ENCODE measurements at places on chromosomes 16 and 17.

GRCh38 chr17:70074956-70075355, at the start of gene KCNJ16:
TSS of gene KCNJ16 (plus strand) at chr17:70075225. CDS start at chr17:70132088, 56,863 bp downstream.
- peak; percentile 100 for DNase-seq

- no peak for DNase-seq
Measured at GRCh38 chr16:46895399-46896313, 11.5 kb downstream of the GPT2 start.

DNA sequence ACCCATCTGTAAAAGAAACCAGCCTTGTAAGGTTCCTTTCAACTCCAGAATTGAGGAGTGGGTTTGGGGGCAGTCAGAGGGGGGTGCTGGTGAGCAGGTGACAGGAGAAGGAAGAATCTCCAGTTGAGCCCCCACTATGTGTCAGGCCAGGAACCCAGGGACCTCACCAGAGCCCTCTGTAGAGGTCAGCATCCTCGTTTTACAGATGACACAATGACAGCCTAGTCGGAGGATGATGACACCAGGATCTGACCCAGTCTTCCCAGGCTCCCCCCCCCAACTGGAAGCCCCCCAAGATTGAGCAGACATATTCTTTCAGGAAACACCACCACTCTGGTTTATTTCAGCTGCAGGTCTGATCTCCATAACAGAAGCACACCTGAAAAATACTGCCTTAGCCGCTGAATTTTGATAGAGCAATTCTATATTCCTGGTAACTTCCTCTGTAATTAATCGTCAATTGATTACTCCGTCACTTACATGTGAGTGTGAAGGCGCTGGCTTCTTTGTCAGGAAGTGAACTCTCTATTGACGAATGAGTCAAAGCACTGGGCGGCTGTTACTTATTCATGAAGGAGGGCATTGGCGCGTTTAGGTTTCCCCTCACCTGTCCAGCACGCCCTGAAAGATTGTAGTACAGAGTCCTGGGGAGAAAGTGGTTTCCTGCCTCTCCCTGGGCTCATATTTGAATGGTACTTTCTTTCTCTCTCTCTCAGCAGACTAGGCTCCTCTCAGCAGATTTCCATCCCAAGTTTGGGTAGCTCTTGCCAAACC, 21.2 kb downstream of the SOCS3 start:
- peak; percentile 75 for DNase-seq

- no peak for DNase-seq
Measured at GRCh38 chr16:51825779-51826178, 674.7 kb upstream of the SALL1 start.

- DNase-seq, result peak; percentile 14
Measured at GRCh38 chr16:54921206-54921824, 9.3 kb upstream of the IRX5 start.

DNA sequence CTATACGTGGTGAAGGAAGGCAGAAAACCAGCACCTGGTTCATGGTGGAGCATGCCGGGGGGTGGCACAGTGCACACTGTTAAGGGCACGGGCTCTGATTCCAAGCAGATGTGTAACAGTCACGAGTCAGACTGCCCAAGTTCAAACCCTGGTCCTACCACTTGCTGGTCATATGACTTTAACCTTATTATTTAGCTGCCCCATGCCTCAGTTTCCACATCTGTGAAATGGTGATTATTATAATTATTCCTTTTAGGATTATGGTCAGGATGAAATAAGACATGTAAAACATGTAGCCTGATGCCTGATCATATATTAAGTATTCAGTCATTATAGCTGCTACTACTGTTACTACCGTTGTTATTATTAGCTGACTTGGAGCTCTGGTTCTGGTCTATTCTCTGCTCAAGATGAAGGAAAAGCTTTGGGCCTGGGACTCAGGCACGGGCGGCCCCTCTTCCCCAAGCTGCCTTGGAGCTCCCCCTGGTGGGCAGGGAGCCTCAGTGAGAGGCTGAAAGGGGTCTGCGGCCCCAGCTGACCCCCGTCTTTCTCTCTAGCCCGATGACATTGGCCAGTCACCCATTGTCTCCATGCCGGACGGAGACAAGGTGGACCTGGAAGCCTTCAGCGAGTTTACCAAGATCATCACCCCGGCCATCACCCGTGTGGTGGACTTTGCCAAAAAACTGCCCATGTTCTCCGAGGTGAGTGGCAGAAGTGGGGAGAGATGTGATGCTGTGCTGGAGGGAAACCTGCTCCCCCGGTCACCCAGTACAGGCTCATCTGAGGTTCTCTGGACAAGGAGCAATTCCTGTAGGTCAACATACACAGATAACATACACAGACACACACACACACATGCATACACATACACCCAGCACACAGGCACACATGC, 14.0 kb downstream of the NR1D1 start:
- DNase-seq, result peak; percentile 33

GRCh38 chr16:25270577-25270976, 12.9 kb upstream of the ZKSCAN2 start:
- no peak for DNase-seq

DNA sequence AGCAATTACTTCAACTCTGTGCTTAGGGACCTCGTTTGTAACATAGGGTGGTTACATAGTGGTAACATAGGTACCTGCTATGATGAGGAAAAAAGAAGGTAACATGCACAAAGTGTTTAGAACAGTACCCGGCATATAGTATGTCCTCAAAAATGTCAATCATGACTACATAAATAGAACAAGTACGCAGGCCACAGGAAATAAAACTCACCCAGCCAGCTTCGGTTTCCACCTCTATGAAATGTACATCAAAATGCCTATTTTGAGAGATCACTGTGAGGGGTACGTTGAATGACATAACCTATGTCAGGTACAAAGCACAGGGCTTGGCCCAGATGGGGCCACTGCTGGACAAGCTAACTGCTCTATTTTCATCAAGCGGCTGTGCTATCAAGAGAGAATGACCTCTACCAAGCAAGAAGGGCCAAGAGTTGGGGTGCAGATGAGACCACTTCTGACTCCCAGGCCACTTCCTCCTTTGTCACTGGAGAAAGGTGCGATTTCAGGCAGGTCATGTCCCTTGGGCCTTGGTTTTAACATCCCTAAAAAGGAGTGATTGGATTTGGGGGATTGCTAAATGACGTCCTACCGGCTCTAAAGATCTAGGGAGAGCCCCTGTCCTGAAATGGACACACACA, 45.4 kb downstream of the WSB1 start:
- DNase-seq, result no peak

- DNase-seq, result no peak
Measured at GRCh38 chr17:46971647-46972300, 7.3 kb downstream of the RPRML start.

GRCh38 chr16:50986453-50986852, 164.6 kb downstream of the SALL1 start:
- DNase-seq, result no peak

DNA sequence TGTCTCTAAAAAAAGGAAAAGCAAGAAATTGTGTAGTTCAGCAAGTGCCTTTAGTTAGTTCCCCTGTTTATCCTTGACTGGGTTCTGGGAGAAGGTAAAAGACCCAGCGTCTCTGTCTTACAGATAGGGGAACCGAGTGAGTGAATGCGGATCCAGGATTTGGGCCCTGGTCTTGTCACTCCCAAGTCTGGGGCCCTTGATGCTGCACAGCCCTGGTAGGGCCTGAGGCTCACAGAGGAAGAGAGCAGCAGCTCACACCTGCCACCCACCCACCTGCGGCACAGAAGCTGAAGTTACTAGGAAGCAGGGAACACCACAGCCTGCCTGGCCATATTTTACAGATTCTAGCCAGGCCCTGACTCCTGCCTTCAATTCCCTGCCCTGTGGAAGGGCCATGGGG, 22.2 kb downstream of the LASP1 start:
- no peak for DNase-seq

- DNase-seq, result no peak
Measured at GRCh38 chr17:9258115-9259015, 237.1 kb downstream of the NTN1 start.

GRCh38 chr16:19375561-19376158, 42.0 kb upstream of the TMC5 start:
- peak; percentile 45 for DNase-seq

DNA sequence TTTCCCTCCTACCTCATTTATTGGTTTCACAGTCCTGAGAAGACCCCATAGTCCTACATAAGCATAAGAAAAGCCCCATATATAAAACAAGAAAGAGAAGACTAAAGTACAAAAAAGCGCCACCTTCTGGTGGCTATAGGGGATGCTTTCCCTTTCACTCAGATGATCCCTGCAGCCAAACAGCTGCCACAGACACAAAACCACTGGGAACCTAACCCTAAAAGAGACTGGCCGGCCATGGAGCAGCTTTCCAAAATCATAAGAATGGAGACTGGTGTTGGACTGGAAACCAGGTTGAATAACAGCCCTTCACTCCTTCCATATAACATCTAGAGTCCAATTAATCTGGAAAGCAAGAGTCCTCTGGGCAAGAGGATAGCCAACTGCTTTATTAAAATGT, 11.4 kb downstream of the DYNC1LI2 start:
- peak; percentile 53 for DNase-seq

DNA sequence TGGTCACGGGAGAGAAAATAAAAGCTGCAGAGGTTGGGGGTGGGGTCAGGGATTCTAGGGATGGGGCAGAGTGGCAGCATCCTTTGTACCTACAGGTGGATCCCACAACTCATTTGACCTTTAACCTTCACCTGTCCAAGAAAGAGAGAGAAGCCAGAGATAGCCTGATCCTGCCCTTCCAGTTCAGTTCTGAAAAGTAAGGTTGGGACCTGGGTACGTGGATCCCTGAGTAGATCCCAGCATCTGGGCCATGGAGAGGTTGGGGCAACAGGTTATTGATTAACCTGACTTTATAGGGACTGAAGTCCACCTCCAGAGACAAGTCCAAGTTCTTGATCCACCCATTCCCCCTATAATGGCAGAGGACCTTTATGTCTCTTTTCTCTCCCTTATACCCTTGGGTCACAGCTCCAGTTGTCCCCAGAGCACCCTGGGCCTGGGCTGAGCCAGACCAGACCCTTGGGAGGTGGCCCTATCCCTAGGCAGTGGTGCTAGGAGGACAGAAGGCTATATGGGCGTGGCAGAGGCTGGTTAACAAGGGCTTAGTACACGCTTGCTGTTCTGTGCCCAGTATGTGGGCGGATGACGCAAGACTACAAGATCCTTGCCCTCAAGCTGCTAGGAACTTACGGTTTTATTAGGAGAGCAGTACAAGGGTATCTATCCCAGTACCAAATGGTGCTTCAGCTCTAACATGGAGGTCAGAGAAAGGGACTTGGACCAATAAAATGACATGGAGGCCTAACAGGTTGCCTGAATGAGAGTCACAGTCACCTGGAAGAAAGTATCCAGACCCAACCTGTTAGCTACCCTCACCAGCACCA, 3.3 kb downstream of the CLDN7 start:
- DNase-seq, result no peak

GRCh38 chr16:67137605-67138004, 13.2 kb downstream of the B3GNT9 start:
- peak; percentile 72 for DNase-seq

DNA sequence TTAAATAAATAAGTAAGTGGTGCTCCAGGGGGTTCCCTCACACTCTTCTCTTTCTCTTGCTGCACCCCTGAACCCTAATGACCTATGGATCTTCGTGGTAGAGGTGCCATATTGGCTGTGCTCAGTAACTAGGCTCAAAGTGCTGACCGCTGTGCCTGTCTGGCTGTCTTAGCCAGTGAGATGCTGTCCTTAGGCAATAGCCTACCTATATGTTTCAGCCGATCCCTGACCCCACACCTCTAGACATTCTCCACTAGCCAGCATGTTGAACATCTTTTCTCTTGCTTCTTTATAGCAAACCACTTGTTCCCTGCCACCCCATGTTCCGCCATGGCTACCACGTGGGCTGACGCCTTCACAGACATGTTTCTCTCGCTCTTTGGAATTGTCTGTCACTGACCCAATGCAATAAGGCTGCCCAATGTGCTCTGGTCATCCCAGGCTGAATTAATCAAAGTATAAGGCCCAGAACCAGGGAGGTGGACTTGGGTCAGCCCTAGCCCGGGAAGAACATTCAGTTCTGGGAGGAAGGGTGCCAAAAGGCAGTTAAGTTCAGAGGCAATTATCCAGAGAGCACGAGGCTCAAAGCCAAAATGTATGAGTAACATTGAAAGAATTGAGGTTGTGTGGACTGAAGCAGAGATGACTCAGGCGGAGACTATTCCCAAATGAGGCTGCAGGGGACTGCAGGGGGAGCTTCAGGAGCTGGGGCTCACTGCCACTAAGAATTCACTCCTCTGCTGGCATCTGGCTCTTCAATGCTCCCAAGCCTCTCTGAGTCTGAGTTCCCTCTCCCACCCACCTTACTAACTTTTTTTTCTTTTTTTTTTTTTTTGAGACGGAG, 28.7 kb upstream of the TNRC6A start:
- peak; percentile 98 for DNase-seq

DNA sequence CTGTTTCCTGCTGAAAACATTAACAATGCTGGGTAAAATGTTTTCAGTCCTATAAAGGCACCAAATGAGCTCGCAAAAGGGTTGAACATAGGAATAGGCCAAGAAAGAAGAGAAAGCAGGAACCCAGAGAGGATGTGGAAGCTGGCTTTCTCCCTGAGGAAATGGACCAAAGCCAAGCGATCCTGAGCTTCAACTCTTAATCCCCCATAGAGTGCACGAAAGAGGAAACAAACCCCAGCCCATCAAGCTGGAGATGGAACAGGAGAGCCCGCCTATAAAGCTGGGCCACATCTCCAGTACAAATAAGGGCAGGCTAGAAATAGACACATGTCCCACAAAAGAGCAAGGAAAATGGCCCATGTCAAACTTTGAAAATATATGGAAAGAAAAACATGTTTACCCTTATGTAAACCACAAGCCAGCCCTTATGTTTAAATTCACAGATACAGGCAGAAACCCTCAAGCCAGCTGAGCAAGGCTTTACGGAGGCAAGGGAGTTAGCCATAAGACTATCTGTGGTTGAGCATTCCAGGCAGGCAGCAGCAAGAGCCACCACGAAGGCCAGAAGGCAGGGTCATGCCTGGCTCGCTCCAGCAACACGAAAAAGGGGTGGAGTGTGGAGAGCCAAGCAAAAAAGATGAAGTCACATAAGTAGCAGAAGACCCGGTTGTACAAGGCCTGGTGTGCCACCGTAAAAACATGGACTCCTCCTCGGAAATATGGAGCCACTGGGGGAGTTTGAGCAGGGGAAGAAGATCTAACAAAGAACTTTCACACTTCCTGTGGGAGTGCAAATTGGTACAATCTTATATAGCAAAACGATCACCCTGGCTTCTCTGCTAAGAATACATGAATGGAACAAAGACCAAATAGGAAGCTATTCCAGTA, 27.8 kb downstream of the COPRS start:
- DNase-seq, result peak; percentile 34

DNA sequence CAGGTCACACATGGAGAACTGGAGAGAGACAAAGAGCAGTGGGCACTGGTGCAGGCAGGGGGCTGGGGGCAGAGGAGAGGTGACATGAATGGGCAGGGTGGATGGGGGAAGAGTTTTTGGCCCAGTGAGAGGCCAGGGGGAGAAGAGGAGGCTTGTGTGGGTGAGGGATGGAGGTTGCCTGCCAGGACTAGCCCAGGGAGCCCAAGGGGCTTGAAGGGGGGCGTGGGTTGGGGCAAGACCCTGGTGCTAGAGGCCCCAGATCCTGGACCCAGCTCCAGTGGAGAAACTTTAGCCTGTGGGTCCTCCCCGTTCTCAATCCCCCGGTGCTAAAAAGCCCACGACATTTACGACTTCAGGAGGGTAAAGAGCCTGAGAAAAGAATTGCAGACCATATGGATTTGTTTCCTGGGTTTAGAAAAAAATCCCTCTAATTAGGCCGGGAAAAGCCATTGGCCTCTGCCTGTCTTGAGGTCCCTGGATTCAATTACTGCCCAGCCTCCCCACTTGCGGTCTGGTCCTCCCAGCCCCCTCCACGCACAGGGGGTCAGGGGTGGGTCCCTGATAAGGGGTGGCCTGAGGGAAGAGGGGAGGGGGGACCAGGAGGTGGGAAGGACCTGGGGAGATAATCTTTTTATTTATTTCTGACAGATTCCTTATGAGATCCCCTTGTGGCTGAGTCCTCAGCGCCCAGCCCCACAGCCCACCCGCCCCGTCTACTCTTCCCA, 33.0 kb downstream of the NGFR start:
- no peak for DNase-seq
